ENCODE measurements at places on chromosomes 7 and 10.
A peak's percentile ranks its signal among the peaks of the same experiment; 100 is the strongest.

GRCh38 chr10:73522263-73522662 lies 26.4 kb upstream of the PPP3CB start:
- no peak for DNase-seq

DNA sequence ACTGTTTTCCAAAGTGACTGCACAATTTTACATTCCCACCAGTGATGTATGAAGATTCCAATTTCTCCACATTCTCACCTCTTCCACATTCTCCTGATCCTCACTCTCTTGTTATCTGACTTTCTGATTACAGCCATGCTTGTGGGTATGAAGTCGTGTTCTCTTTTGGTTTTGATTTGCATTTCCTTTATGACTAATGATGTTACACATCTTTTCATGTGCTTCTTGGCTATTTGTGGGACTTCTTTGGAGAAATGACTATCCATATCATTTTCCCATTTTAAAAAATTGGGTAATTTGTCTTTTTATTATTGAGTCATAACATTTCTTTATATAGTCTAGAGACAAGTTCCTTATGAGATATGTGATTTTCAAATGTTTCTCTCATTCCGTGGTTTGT lies 10.5 kb upstream of the GIMAP8 start:
- no peak for DNase-seq

DNA sequence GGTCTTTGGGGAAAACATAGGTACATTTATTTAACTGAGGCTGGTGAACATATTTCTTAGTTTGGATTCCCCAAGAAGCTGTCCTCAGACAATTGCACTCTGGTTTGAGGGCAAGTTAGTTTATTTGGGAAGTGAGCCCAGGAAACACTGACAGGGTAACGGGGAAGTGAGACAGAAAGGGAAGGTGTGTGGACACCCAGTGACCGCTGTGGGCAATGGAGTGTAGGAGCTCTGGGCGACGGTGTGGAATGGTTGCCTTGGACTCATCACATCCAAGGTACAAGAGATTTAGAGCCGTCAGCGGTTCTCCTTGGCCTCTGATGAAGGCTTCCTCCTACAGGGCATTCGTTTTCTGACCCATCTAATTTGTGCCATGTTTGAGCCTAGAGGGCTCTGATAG lies 7.1 kb downstream of the MRC1 start:
- peak; percentile 24 for DNase-seq

- no peak for DNase-seq
Measured at GRCh38 chr7:153507885-153508284, 544.3 kb upstream of the DPP6 start.

DNA sequence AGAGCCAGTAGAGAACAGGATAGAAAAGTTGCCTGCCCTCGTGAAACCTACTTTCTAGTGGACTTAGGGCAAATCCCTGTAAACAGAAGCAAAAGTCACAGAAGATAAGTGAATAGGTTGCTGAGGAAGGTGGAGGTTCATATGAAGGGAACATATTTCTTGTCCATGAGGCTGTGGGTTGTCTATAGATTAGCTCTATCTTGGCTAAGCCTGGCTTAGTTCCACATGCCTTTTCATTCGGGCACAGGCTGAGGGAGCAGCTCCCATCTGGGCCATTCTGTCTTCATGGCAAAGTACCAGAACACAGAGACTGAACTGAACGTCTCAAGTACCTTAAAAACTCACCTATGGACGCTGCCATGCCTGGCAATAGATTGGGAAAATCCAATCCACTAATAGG lies 45.3 kb downstream of the BZW2 start:
- DNase-seq = no peak

Measured in muscle of leg (tissue), 16 donors.